Activated naive CD4-positive, alpha-beta T cell (primary cell): ENCODE measurements at places on chromosomes 1 and 21.
A peak's percentile ranks its signal among the peaks of the same experiment; 100 is the strongest.

- peak; percentile 64 for DNase-seq
Observed at GRCh38 chr1:16888860-16889816, 6.6 kb upstream of the RNU1-2 start.

DNA sequence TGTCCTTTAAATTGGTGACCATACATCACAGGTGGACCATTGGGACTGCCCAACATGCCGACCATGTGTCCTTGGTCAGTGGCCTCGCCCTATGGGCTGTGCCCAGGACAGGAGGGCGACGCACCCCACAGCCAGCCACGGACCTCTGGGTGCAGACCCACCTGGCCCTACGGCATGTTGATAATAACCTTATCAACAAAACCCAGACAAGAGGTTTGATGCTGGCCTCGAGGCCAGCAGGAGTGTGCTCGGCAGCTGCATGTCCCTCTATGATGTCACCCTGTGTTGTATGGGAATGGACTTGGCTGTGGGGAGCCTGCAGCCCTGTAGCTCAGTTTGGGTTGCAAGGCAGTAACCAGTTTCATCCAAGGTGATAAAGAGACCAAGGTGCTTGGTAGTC is 32.1 kb downstream of the SLC37A1 start:
- DNase-seq, result no peak

DNA sequence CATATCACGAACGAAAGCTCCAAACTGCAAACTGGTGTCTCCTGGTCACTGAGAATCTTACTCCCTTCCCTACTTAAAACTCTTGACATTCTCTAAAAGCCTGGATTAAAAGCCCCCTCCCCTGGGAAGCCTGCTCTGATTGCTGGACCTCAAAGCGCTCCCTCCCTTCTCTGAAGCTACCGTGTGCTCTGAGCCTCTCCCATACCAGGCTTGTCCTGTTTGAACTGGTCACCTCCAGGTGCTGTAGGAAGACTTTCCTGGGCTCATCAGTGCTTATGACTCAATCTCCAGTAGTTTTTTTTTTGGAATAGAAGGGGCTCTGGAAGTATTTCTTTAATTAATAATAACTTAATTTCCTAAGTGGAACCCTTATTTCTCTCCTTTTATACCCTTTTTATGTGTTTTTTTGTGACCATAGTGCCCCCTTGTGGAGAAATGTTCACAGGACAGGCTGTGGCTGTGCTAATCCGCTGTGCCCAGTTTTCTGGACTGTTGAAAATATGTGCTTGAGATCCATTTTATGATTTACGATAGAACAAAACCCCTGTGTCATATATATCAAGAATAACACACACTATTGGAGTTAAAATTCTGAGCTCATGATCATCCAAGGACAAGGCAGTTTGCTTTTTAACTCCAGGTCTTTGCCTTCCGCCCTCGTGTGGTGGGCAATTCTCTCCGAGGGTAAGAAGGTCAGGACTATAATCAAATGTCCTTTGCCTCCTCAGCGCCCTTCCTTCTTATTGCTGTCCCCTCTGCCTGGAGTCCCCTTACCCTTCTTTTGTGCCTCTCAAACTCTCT is 16.9 kb downstream of the MTARC1 start:
- DNase-seq, result no peak

DNA sequence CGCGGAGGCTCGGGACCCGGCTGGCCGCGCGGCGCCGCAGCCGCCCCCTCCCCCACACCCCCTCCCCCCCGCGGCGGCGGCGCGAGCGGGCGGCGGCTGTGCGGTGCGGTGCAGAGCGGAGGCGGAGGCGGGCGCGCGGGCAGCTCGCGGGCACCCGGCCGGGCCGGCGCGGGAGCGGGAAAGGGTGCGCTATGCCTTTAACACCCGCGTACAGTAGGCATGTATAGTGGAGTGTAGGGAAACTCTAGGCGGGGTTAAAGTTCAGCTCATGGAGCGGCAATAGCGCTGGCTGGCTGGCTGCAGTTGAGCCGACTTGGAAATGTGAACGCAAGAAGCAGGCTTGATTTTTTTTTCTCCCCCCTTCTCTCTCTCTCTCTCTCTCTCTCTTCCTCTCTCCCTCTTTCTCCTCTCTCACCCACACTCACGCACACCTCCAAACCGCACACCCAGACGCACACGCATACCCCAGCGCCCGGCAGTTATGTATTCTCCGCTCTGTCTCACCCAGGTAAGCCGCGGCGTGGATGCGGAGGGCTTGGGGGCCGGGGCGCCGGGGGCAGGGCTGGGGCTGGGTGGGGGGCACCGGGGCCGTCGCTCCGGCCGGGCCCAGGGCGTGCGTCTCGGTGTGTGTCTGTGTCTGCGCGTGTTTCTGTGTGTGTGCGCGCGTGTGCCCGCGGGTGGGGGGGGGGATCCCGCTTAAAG is at the start of gene NFIA:
NFIA (plus strand) TSS at position 251 of the 702 bp plus-strand sequence.
- peak; percentile 24 for DNase-seq

DNA sequence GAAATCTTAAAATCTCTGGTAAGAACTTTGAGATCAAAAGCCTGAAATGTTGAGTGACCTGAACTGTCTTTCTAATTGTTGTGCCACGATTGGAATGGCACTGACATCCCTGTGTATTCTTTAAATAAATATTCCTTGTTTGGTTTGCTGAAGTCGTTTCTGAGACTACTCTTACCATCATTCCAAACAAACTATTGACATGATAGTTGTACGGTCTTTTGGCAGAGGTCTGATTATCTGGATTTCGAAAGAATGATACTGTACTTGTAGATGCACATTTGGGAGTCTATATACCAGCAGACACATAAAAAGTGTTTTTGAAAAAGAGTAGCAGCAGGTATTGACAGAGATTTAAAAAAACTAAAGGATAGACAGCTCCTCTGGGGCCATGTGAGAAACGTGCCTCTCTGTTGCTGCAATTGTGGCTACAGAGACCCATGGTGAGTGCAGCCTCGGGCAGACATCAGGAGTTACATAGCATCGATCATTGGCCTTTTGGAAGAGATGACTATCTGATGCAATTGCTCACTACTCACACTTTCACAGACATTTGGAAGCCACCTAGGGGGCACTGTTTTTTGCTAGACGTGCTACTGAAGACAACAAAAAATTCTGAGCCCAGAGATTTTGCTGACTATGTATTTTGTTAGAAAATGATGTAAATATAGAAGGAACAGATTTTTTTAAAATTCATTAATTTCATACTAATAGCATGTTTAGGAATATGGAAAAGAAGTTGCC is 464.5 kb downstream of the KCNT2 start:
- no peak for DNase-seq

DNA sequence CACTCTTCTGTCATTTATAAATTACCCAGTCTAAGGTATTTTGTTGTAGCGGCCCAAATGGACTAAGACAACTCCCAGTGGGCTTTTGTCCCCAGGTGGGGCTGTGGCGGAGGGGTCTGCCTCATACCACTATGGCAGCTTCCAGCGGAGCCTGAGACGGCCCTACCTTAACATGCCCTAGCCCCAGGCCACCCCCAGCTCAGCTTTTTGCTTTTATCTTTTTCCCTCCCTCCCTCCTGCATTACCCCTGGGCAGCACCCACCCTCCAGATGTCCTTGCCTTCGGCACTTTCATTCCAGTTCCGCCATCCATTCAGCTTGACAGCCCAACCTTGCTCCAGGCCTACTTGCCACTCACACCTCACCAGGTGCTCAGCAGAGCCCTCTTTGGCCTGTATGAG is 307.3 kb downstream of the PTPRU start:
- DNase-seq, result no peak

DNA sequence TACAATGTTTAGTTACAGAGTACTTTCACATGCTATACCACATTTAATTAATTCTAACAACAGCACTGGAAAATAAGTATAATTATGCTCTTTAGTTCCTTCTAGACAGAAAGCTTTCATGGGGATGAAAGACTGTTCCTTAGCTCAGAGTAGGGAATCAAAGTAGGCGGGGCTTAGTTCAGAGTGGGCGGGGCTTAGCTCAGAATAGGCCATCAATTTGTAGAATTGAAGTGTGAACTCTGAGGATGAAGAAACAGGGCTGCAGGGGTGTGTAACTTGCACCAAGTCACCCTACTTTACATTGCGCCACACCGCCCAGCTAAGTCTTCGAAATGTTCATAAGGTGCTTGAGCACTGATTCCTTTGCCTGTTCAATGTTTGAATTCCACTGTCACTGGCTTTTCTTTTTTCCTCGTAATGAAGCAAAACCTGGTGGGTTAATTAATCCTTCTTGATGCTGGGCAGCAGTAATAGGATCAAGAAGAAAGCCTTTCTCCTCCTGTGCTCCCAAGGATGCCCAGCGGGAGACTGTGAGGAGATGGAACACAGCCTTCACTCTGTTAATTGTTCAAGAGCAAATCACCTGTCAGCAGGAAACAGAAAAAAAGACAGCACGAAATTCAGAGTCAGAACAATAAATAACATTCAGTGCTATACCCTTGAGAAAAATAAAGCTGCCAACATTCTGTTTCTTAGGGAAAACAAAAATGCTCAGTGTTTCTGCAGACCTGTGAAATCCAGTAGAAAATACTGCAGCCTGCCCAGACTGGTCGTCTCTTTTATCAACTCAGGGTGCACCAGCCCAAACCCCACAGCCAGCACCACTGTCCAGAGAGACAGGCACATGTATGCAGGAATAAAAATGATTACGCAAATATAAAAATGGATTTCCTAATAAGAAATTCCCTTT is 66.5 kb upstream of the CAMK1G start:
- no peak for DNase-seq

DNA sequence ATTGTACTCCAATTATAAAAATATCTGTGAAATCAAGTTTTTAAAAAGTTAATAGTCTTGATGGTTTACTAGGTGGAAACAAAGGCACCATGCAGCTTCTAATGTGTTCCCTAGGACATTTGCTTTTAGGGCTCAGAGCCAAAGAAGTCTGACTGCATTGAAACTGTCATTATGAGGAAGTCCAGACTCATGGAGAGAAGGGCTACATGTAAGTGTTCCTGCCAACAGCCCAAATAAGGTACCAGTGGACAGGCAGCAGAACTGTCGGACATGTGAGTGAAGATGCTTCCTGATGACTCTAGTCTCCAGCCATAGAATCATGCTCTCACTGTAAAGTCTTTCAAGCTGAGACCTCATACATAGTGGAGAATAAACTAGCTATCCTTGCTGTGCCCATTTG is 287.6 kb downstream of the AKT3 start:
- no peak for DNase-seq

DNA sequence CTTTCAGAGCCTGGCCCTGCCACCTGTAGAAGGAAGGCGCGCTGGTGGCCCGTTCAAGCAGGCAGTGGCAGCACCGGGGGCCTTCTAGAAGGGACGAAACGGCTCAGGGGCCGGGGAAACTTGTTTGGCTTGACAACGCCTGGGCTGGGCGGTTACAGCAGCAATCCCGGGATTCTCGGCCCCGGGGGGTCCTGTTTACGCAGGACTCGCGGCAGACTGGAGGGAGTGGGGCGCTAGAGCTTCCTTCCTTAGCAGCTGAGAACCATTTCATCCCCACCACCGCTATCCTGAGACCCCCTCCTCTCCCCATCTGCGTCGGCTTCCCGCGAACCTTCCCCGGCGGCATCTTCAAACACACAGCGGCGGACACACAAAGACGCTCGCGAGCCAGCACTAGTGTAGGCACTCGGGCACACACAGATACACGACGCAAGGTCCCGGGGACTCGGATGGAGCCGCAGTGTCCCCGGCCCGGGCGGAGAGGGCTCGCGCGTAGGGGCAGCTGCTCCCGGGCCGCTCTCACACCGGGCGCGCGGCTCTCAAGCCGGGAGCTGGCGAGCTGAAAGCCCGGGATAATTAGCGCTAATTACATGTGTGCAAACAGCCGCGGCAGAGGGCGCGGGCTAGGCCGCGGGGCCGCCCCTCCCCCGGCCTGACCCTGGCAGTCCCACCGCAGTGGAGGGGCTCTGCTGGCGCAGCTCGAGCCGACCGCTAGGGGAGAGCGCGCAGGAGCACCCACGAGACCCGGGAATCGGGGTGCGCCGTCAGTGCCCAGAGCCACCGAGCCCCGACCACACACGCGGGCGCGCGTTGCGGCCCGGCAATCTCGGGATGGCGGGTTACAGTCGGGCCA is 271.4 kb downstream of the FOXD2 start:
- no peak for DNase-seq

- no peak for DNase-seq
Observed at GRCh38 chr1:182972829-182973228, 19.9 kb upstream of the SHCBP1L start.

DNA sequence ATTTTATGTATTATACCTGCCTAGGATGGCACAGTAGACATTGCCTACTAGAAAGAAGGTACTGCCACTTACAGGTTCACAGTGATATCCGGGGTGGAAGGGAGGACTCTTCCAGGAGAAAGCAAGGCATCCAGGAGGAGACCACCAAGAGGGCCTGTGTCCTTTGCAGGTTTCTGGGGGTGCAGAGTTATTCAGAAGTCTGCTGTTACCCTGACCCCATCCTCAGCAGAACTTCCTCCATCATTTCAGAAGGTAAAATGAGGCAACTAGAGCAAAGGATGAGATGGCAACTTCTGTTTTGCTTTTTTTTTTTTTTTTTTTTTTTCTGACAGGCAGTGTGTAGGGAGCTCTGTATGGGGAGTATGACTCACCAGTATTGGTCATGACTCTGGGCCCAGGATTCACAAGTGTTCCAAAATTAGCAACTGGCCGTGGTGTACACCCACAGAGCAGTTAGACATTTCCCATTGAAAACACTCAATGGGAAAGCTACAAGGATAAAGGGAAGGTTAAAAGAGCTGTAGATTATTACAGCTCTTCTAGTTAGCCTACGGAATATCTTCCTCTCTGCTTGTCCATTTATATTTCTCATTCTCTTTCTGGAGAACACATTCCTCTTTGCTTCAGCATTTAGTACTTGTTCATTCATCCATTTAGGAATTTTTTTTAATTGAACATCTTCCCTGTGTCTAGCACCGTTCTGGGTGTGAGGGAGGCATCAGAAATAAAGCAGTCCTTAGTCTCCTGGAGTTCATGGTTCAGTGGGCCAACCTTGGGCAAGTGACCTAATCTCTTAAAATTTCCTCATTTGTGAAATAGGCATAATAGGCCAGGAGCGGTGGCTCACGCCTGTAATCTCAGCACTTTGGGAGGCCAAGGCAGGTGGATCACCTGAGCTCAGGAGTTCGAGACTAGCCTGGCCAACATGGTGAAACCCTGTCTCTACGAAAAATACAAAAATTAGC is 50.5 kb upstream of the PPP2R5A start:
- DNase-seq, result no peak

DNA sequence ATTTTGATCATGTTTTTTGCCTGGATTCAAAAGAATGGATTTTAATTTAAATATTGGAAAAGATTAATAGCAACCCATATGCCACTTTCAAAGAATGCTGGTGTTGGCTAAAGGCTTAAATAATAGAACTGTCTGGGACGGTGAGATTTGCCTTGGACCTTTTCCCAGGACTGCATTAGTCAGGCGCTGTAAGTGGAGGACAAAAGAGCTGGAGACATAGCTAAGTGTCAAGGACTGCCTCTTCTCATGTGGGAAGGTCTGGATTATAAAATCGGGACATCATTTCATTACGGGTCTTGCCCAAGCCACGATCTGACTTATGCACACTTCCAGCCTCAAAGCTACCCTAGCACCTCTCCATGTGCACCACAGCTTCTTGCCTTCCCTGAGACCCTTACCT is 458.5 kb upstream of the DEPDC1 start:
- no peak for DNase-seq

DNA sequence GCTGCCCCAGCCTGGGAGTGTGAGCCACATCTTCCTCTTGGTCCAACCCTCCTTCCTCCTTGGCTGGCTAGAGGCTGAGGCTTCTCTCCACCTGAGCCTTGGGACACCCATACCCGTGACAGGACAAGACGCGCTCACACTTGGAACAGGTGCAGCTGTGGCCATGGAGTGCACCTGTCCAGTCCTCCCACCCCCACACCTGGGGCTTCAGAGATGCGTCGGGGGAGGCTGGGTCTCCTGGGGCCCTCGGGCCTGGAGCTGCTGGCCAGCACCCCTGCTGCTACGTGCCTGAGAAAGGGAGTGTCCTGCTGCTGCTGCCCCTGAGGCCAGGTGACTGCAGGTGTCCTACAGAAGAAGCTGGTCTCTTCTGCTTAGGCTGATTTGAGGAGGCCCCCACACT is 37.0 kb upstream of the TMEM52 start:
- DNase-seq, result no peak
